ENCODE measurements at places on chromosomes 1 and 21.

DNA sequence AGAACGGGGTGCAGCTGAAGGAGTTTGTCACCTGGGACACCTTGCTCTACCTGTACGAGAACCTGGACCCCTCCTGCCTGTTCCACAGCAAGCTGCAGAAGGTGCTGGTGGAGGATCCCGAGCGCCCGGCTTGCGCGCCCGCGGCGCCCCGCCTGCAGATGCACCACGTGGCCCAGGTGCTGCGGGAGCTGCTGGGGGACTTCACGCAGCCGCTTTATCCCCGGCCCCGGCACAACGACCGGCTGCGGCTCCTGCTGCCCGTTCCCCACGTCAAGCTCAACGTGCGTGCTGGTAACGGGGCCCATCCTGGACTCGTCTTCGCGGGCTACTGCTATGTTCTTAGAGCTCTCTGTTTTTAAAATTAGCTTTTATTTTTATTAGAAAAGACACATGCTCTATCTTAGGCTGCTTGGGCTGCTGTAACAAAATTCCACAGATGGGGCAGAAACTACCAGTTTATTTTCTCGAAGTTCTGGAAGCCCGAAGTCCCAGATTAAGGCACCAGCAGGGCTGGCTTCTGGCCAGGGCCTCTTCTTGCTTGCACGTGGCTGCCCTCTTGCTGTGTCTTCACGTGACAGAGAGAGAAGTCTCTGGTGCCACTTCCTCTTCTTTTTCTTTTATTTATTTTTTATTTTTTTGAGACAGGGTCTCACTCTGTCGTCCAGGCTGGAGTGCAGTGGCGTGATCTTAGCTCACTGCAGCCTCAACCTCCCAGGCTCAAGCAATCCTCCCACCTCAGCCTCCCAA lies 38.1 kb downstream of the TRPM2 start:
- DNase-seq: no peak

- DNase-seq: no peak
Measured at GRCh38 chr1:3310718-3311400, 143.6 kb upstream of the ARHGEF16 start.

GRCh38 chr1:244062156-244062725 lies 11.2 kb downstream of the ZBTB18 start:
- DNase-seq: no peak

DNA sequence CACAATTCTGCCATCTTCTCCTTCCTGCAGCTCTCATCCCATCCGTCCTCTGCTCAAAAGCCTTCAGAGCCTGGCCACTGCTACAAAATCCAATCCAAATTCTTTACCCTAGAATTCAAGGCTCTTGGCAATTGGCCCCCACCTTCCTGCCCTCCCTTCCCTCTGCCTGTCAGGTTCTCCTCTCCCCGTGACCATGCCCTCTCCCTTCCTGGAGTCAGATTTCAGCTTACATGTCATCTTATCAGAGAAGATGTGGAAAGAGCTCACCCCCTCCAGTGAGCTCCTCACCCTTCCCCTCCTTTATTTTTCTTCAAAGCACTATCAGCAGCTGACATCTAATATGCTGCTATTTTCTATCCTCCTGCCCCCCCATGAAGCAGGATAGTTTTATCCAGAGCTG lies 86.9 kb downstream of the GRIK3 start:
- no peak for DNase-seq

GRCh38 chr1:98468111-98468717 lies 193.3 kb upstream of the SNX7 start:
- no peak for DNase-seq

DNA sequence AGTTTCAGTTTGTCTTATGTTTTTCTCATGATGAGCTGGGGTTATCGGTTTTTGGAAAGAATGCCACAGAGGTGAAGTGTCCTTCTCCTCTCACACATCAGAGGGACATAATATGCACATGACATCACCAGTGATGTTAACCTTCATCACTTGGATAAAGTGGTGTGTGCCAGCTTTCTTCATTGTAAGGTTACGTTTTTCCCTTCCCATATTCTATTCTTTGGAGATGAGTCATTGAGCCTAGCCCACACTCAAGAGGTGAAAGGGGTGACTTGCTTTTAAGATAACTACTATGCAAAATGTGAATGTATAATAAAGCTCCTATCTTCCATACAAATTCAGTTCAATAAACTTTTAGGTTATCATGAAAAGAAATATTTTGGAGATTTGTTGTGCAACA lies 36.7 kb upstream of the MAGI3 start:
- DNase-seq: no peak

DNA sequence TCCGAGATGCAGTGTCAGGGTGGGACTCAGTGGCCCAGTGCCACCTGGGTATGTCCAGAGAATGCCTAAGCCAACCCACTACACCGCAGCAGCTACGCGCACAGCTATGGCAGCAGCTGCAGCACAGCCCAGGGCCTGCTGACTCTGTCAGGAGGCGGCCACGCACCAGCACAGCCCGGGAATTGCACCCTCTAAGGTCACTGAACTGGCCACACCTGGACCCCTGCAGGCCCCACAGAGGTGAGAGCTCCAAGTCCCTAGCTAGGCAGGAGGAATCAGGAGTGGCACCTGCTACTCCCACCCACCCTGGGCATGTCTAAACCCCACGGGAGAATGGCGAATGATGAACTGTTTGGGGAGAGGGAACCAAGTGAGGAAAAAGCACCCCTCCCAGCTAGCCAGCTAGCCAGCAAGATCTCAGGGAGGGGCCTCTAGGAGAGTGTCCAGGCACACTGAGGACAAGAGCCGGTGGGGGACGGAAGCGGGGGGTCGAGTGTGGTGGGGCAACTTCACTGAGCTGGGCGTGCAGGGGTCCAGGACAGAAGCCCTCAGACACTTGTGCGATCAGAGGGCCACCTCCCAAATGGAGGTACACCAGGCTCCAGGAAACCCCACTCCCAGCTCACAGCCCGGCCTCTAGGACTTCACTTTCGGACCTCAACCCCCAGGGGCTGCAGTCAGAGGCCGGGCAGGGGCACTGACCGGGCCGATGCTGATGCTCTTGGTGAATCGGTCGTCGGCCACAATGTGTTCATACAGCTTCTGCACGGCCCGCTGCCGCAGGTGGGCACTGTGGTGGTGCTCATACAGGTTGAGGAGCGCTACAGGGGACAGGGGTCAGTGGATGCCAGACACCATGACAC lies 13.9 kb downstream of the LSS start:
- no peak for DNase-seq

DNA sequence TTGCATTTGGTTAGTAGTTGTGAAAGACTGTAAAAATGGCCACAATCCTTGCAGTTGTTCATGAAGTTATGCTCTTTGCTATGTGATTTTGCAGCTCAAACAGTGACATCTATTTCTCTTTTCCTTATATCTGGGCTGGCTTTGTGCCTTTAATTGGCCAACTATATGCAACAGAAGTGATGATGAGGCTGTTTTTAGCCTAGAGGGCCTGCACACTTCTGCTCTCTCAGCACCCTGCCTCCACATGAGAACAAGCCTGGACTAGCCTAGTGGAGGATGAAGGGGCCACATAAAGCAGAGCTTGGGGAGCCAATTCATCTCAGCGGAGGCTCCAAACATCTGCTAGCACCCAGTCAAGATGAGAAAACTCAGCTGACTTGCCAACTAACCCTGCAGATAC lies 339.8 kb downstream of the OMA1 start:
- DNase-seq: no peak

GRCh38 chr1:173002891-173003838 lies 47.6 kb downstream of the TNFSF18 start:
- DNase-seq: no peak

GRCh38 chr1:221801773-221802516 lies 60.1 kb upstream of the DUSP10 start:
- DNase-seq: no peak

DNA sequence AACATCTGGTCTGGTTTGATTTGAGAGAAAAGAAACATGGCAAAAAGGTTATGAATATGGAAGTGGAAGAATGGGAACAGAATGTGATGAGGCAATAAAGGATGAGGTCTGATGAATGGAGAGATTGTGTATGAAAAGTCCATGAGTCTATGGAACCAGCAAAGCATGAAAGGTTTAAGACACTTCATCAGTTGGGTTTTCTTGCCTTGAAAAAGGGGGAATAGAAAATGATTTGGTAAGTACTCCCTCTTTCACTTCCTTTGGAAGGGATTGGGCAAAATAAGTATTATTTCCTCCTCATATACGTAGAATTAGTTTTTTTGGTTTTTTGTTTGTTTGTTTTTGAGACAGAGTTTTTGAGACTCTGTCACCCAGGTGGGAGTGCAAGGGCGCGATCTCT lies 155.8 kb downstream of the TRIM33 start:
- no peak for DNase-seq

DNA sequence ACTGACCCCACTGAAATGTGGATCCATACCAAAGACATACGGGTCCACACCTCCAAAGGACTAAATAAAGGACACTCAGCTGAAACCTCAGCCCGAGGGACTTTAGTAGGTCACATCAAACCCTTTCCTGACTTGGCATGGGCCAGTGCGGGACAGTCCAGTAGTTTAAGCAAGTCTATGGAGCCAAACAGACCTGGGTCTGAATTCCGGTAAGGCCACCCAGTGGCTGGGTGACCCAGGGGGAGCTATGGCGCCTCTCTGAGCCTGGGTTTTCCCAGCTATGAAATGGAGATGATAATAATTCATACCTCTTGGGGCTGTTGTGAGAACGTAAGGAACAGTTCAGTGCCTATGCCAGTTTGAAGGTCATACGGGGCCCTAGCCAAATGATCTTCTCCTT lies 36.2 kb upstream of the ZBTB40 start:
- DNase-seq: no peak

GRCh38 chr21:42681296-42682206 lies 28.1 kb downstream of the PDE9A start:
- DNase-seq: no peak

GRCh38 chr1:23403038-23403336 lies 21.6 kb downstream of the TCEA3 start:
- no peak for DNase-seq

- no peak for DNase-seq
Measured at GRCh38 chr1:14930247-14930965, 223.1 kb upstream of the TMEM51 start.

DNA sequence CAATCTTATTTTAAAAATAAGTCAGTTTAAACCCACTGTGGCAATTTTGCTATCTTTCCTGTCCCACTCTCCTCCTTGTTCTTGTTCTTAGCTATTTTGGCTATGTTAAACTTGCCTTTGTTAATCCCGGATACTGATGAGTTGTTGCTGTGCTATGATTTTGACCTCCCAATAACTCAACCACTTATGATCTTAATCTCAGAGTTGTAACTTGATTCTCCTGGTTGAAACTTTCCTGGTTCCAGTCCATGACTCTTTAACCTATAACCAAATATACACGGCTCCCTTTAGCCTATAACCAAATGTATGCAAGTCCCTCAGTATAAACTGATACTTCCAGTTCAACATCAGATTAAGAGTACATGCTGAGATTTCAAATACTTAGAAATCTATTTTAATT lies 15.6 kb upstream of the ACADM start:
- DNase-seq: no peak

DNA sequence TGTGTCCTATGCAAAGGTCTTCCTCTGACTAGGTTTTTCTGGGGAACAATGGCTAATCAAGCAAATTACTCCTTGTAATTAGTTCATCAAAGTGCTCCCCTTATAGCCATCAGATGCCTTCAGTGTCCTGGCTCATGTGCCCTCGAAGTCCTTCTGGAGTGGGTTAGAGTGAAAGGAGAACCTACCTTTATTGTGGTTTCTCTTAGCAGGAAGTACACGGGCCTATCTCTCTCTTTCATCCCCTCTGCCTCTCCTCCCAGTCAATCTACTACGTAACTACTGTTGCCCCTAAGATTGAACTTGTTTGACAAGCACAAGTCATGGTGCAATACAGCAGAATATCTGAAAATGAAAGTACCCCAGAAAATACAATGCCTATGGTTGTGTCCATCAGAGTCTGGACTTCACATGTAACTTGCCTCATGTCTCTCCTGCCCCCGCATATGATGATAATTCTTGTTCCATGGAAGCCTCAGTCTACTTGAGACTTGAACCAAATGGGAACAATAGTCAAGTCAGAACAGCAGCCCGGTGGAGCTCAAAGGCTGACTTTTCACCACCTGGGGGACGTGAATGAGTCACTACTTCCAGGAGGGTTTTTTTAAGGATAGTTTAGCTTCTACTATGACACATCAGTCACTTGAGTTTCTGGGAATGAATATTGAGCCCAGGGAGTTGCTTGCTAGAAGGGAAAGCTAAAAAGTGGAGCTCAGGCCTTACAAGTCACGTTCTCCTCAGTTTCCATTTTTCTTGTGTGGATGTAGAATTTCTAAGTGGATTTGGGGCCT lies 243.6 kb downstream of the TNR start:
- DNase-seq: no peak

- no peak for DNase-seq
Measured at GRCh38 chr1:53295295-53295694, 32.6 kb downstream of the LRP8 start.

DNA sequence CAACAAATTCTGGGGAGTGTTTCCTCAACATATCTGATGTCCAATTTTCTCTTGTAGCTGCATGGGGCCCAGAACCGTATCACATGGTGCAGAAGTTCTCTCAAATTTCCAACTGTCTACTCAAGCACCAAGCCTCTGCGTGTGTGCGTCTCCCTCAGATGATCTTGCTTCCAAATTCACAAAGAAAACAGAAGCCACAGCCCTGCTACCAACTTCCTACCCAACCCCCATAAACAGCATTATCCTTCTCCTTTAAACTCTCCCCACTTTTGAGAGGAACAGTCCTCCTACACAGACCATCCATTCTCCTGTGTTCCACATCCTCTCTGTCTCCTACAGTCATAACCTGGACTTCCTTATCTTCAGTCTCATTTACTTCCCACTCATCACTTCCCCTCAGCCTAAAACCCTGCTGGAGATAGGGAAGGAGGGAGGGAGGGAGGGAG lies 354.1 kb downstream of the SMYD3 start:
- DNase-seq: no peak

DNA sequence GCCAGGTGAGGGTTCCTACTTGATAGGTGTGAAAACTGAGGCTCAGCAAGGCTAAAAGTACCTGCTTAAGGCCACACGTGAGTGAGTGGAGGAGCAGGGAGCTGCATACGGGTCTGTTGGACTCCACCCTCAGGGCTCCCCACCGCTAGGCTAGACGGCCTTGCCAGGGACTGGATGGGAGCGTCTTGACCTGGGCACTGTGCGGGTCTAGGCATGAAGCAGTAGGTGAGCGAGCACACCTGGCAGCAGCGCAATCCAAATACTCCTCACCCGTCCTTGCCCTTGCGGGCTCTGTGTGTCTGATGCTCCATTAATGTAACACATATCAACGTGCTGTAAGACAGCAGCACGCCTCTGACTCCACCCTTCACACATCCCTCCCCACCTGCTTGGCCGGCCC lies 94.0 kb downstream of the LACTBL1 start:
- no peak for DNase-seq
